ENCODE measurements at places on chromosomes 7 and 10.

DNA sequence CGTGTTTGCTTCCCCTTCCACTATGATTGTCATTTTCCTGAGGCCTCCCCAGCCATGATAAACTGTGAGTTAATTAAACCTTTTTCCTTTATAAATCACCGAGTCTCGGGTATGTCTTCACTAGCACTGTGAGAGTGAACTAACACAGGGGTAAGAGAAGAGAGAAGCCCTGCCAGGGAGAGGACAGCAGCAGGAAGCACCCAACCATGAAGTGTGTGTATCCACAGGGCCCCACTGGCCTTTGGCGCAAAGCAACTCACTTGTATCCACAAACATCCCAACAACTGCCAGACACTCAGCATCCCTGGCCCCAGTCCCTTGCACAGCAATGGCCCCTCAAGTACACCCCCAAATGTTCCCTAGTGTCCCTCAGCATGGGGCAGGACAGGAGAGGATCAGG is 115.1 kb downstream of the MAD1L1 start:
- no peak for DNase-seq

GRCh38 chr10:47156873-47157272 is 143.1 kb upstream of the GDF10 start:
- DNase-seq: no peak

GRCh38 chr7:155840909-155841308 is 28.6 kb upstream of the SHH start:
- no peak for DNase-seq

GRCh38 chr7:146397141-146397540 is 280.5 kb downstream of the CNTNAP2 start:
- no peak for DNase-seq

DNA sequence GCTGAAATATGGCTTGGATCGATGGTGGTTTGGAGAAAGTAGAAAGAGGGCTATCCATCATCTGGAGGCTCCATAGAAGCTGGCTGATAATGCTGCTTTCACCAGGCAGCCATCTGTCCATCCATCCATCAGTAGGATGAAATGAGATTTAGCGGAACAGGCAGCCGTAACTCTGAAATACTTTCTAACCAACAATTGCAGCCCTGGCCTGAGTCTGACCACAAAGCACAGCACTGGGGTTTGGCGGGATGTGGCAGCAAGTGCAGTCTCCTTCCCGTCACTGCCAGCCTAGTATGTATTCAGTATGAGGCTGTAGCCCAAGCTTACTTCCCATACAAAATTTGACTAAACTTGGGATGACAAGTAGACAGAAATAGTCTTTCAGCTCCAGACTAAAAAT is 38.0 kb downstream of the R3HCC1L start:
- DNase-seq: no peak

GRCh38 chr7:103380395-103381191 is 33.1 kb downstream of the PSMC2 start:
- DNase-seq: no peak
